ENCODE measurements at places on chromosomes 1 and 21.

DNA sequence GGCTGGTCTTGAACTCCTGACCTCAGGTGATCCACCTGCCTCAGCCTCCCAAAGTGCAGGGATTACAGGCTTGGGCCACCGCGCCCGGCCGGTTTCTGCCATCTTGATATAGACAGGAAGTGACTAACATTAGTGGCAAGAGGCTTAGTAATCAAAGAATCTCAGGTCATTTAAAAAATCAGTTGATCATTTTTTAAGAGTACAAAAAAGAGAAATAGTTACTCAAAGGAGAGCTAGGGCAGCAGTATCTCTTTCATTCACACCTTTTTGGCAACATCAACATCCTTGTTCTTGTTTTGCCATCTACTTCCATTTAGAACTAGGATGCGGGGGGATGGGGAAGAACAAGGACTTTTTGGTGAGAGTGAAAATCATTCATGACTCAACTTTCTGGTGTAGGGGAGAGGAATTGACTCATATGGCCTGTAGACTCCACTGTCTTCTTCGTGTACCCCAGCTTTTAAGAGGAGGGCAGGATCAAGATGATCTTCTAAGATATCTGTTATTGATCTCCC is 8.8 kb downstream of the FCRLB start:
- DNase-seq: peak; percentile 56

- no peak for DNase-seq
Measured at GRCh38 chr1:197567442-197567841, 207.8 kb downstream of the DENND1B start.

DNA sequence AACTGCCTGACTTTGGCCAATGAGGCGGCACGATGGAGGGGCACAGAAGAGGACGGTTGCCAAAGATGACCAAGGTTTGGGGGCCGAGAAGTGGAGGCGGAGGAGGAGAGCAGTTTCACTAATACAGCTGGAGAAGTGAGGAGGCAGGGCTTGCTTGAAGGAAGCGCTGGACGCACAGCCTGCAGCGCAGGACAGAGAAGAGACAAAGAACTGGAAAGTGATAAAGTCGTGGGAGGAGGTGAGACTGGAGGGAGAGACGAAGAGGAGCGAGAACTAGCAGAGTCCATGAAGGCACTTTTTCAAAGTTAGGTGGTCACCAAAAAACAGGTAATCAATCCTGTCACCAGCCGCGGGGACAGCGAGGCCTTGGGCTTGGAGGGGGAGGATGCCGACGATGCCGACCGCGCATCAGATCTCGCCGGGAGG is 771 bp downstream of the PACC1 start:
- DNase-seq: no peak

DNA sequence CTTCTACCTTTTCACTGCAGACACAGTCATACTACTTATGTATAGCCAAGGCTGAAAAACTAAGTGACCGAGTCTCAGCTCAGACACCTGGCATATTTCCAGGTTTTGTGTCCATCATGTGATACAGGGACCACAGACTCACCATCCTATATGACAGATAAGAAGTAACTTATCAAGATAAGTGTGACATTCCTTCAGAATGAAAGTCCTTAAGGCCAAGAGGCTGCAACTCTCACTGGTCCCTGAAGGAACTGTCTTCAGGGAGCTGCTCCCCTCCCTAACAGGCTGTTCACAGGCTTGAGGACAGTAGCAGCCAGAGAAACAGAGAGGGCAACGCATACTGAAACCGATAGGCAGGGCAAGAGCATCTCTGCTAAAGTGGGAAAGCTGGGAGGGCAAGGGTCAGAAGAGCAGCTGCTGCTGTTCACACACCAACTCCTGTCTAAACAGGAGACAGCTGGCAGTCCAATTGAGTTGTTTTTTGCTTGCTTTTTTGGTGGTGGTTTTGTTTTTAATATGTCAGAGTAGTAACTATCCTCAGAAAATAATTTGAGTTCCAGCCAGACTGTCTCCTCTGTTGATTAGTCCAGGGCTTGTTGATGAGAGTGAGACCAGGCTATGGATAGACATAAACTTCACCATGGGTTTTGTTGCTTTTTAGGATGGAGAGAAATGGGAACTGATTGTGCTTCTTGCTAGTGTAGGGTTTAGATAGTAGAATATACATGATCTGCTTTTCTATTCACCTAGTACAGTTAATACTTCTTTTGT is 67.7 kb downstream of the MACF1 start:
- no peak for DNase-seq

DNA sequence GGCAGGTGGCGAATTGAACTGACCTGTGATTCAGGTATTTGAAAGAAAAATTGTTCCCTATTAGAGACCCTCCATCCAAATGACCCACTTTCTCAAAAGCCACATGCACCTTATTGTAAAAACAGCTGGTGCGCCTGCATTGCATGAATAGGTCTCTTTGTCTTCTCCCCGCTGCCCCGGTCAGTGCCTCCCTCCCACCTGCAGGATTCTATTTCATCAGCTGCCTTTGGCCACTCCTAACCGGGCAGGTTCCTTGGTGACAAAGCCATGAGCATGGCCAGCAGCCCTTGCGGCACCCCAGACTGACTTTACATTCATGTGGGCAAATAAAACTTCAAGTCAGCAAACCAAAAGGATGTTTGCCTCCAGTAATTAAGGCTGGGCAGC is 6.4 kb downstream of the TMPRSS3 start:
- no peak for DNase-seq

DNA sequence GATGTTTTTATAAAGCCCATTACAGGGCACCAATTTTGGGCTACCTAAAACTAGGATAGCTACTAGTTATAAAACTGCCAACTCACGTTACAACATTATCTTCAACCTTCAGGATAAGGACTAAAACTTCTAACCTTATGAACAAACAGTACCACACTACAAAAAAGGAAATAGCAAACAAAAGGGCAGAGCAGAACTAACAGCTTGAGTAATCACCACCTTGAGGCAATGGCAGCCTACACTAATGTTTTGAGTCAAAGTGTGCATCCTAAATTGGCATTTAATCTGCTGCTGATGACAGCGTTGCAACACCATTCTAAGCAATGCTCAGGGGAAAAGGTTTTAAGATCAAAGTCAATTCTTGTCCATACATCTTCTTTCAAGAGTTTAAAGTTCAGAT is 27.2 kb downstream of the PTP4A2 start:
- DNase-seq: no peak

DNA sequence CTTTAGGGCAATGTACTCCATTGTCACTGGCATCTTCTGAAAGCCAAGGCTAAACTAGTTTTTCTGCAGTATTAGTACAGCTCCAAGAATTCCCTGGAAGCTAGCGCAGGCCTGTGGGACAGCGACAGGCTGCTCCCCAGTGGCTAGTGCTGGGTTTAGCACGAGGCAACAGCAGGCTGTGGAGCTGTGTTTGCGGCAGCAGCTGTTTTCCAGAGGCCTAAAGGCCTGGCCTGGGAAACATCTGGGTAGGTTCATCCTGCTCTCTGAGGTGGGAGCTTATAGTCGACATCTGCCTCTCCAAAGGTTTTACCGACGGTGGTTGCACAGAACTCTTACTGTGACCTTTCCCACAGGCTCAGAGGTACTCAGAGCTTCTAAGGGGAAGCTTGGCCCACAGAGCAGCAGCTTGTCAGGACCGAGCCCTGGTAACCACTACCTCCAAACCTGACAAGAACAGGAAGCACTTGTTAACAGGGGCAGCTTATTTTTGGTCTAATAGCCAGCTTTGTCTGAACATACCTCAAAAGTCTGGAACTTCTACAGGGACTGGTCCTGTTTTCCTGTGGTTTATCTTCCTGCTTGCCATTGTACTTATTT is 17.2 kb downstream of the CC2D1B start:
- DNase-seq: no peak

- peak; percentile 48 for DNase-seq
Measured at GRCh38 chr1:230067871-230068620, 1.0 kb downstream of the GALNT2 start.

DNA sequence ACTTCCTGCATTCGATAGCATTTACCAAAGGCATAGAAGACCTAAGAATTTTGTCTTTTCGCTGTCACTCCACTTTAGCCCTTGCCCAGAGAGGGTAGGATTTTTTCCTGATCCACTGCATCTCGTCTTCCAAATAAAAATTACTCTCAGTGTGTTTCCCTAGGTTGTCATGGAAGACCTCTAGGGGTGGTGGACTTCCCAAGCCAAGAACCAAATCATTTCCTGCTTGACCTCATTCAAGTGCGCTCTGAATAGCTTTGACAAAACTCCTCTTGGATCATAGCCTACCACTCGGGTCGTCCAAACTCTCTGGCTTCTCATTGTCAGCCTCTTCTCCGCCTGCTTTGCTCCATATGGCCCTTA is 431 bp upstream of the C1orf52 start:
- no peak for DNase-seq

DNA sequence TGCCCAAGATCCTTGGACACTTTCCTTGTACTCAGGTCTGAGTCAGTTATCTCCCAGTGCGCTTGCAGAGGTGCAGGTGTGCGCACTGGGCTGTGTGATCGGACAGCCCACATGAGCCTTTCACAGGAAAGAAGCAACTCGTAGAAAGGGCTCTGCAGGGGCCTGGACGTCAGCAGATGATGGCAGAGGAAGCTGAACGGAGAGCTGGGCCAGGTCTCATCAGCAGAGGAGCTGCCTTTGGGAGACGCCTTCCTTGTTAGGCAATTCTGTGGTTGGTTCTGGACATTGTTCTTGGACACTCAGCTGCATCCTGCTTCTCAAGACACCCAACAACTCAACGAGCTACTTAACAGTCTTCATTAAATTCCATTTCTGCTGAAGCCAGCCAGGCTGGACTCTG is 7.5 kb upstream of the PROK1 start:
- no peak for DNase-seq

- DNase-seq: no peak
Measured at GRCh38 chr1:116326486-116326885, 46.6 kb upstream of the ATP1A1 start.

- DNase-seq: no peak
Measured at GRCh38 chr1:1345860-1346500, 3.2 kb downstream of the DVL1 start.

- DNase-seq: no peak
Measured at GRCh38 chr1:109322974-109323373, 16.2 kb upstream of the MYBPHL start.

DNA sequence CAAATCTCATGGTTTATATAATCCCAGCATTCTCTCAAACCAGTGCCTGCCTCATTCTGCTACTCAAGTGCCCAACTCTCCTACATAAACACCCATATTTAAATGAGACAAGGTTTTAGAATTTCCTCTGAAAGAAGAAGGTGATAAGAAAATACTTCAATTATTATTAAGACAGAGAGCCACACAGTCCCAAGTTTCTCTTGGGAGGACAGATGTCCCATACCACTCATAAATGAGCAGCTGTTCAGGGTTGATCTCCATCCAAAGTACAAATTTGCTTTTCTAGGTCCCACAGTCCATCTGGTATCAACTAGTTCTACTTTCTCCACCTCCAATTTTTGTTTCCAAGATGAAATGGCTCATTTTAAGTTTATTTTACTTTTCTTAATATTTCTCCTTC is 11.3 kb downstream of the DCAF8 start:
- no peak for DNase-seq

- DNase-seq: no peak
Measured at GRCh38 chr1:26384076-26384475, 11.5 kb upstream of the ZNF683 start.

- DNase-seq: no peak
Measured at GRCh38 chr1:240387051-240387450, 224.9 kb downstream of the GREM2 start.

DNA sequence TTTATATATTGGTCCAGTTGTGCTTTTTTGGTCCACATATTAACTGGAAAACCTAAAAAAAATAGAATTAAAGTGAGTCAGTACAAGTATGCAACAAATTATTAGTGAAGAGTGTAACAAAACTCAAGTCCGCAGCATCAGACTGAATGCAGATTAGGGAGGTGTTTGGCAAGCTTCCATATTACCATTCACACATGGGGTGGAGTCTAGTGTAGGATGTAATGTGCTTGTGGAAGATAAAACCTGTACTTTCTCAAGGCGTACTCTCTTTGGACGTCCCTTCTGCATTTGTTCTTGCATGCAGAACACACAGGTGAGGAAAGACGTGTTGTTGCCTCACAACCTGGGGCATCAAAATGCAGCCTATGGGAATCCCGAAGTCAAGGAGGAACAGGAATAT is 668.7 kb downstream of the MRPL39 start:
- DNase-seq: no peak

GRCh38 chr1:182268669-182269068 is 122.9 kb downstream of the GLUL start:
- DNase-seq: no peak

DNA sequence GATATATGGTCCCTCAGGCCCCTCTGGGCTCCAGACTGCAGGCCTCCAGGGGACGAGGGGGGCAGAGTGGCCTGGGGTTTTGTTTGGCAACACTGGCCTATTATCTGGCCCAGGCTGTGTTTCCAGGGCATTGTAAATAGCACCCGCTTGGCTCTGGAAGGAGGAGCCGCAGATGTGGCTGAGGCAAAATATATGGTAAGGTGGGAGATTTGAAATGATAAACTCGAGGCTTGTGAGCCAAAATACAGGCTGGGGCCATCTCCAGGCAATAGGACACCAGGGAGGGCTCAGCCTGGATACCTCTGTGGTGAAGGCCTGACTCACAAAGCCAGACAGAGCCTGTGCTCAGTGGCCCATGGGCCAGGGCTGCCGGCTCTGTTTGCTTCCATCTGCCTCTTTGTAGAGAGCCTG is 14.0 kb downstream of the NAV1 start:
- DNase-seq: no peak

DNA sequence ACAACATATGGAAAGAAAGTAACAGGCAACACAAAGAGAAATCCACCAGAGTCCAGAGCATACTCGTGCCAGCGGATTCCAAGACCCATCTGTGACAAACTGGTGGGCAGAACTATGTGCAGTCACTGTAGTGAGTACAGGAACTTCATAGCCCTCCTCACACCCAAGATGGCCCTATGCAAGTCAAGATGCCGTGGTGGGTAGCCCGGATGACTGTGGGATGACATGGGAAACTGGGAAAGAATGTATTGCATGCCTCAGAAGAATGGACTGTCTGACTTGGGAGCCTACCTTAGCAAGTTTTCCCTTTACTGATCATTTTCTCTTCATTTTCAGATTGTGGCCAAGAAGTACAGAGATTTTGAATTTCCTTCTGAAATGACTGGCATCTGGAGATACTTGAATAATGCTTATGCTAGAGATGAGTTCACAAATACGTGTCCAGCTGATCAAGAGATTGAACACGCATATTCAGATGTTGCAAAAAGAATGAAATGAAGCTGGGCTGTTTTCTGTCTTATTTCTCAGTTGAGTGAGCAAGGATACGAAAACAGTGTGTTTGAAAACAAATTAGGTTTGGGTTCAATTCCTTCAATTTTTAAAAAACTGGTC is 47.3 kb downstream of the CLIC6 start:
- DNase-seq: no peak

DNA sequence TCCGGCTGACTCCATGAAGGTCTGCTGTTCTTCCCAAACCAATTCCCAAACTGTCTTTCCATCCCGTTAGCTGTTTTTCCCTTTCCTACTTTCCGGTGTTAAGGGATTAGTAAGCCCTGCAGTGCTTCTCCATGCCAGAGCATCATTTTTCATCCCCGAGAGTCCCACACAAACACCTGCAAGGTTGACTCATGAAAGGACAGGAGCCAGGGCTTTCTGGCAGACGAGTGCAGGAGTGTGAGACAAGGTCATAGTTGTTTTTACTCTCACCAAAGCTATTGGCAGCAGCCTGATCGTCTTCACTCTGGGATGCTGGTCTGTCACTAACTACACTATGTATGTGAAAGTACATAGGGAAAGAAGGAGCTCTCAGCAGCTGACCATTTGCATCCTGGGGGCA is 10.2 kb upstream of the BECN2 start:
- no peak for DNase-seq

- DNase-seq: no peak
Measured at GRCh38 chr1:109769330-109770078, 5.8 kb upstream of the EPS8L3 start.

Measured in stimulated activated CD8-positive, alpha-beta memory T cell treated with anti-CD3 and anti-CD28 coated beads, Interleukin-4, amount 100 ng/mL, for 48 hours (primary cell).